H7 (cell line): ENCODE measurements at places on chromosomes 12 and 14. TPM values are rescaled to one million over a fixed set of nuclear protein-coding genes. Genes with fewer than 3 reads are reported as not detected.

SPTB gene
- 0.17 and 0.22 TPM in 2 replicates for total RNA-seq

SPATA7 gene
- total RNA-seq, result 8.4 and 18.4 TPM in 2 replicates

PIWIL1 gene
- total RNA-seq, result not detected in 2 replicates

FSCB gene
- total RNA-seq, result not detected in 2 replicates

LRFN5 gene
- 5.4 and 7.5 TPM in 2 replicates for total RNA-seq

NRXN3 gene
- 0.80 and 0.89 TPM in 2 replicates for total RNA-seq

KLRB1 gene
- total RNA-seq, result not detected in 2 replicates

IFT43 gene
- total RNA-seq, result 17.2 and 24.6 TPM in 2 replicates

BICDL1 gene
- total RNA-seq, result 12.3 and 15.7 TPM in 2 replicates

ALX1 gene
- total RNA-seq, result 7.6 and 10.1 TPM in 2 replicates

GPX2 gene
- total RNA-seq, result 0.63 and 1.3 TPM in 2 replicates

RGS6 gene
- 0.87 and 1.4 TPM in 2 replicates for total RNA-seq
